Kasumi-1 (cell line): ENCODE measurements at places on chromosomes 16 and 17.
A peak's percentile ranks its signal among the peaks of the same experiment; 100 is the strongest.

DNA sequence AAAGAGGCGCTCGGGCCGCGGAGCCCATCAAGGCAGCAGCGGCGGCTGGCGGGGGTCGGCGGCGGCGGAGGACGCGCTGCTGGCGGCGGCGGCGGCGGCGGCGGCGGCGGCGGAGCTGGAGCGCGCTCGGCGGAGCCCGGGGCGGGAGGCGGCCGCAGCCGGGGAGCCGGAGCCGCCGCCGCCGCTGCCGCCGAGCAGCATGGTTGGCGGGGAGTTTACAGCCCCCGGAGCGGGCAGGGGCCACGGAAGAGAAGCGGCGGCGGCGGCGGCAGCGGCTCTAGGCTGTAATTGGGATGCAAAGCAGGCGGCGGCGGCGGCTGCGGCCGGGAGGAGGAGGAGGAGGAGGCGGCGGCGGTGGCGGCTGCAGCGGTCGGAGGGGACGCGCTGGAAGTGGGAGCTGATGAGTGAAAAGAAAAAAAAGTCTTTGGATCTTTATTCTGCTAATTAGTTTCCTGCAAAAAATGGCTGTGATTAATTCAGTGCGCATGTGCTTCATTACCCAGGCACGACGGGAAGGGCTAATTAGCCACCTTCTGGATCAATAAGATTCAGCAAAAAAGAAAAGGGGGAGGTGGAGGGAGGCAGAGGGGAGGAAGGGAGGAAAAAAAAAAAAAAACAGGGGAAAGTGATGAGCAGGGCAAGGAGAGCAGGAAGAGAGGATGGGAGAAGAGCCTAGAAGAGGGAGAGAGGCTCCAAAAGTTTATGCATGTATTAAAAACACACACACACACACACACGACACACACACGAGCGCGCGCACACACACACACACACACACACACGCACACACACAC, 10.9 kb upstream of the ZFHX3 start:
- no peak for DNase-seq

DNA sequence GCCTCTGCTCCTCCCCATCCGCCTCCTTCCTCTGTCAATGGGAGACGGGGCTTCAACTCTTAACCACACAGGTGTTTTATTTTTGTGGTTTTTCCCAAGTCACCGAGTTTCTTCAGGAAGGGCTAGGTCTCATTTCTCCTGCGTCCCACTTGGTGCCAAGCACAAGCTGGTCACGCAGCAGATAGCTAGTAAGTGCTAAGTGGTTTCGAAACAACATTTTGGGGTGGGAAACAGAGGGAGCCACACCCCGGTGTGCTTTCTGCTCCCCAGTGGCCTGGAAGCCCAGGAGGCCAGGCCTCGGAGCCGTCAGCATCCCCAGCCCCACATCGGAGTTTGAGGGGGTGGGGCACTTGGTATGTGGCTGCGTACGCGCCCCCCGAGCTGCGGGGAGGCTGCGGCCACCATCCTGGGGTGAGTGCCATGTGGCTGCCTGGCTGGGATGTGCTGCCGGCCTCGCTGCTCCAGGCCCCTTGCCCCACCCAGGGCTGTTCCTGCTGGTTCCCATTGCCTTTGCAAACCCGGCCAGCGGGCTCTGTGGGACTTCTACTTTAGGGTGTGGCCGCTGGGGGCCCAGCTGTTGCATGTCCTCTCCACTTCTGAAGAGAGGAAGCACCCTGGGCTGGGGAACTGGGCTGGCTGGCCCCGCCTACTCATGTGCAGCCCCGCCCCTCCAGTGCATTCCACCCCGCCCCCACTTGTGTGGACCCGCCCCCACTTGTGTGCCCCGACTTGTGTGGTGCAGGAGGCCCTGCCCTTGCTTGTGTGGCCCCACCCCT, 55.6 kb downstream of the BAIAP2 start:
- DNase-seq = peak; percentile 55

GRCh38 chr17:38421171-38421841, 7.0 kb upstream of the ARHGAP23 start:
- DNase-seq = no peak

- DNase-seq = no peak
Observed at GRCh38 chr16:24367186-24367710, 111.1 kb downstream of the CACNG3 start.

GRCh38 chr17:42422412-42422957, 571 bp downstream of the CAVIN1 start:
- DNase-seq = no peak

DNA sequence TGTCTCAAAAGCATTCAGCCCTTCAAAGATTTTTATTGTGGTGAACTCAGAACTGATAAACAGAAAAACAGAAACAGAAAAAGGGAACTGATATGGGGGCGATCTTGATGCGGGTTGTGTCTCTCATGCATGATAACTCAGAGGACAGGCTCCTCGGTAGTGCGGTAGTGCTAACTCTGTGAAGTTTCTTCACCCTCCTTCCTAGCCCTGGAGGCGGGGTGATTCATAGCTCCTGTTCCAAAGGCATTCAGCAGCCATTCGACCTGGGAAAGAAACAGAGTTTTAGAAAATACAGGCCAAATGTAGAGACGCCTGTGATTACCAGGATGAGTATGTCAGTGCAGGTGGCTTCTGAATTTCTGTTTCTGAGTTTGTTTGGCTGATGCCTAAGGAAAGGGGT, 5.5 kb upstream of the MAF start:
- no peak for DNase-seq

- no peak for DNase-seq
Observed at GRCh38 chr16:81040842-81041241, 5.2 kb downstream of the ATMIN start.

DNA sequence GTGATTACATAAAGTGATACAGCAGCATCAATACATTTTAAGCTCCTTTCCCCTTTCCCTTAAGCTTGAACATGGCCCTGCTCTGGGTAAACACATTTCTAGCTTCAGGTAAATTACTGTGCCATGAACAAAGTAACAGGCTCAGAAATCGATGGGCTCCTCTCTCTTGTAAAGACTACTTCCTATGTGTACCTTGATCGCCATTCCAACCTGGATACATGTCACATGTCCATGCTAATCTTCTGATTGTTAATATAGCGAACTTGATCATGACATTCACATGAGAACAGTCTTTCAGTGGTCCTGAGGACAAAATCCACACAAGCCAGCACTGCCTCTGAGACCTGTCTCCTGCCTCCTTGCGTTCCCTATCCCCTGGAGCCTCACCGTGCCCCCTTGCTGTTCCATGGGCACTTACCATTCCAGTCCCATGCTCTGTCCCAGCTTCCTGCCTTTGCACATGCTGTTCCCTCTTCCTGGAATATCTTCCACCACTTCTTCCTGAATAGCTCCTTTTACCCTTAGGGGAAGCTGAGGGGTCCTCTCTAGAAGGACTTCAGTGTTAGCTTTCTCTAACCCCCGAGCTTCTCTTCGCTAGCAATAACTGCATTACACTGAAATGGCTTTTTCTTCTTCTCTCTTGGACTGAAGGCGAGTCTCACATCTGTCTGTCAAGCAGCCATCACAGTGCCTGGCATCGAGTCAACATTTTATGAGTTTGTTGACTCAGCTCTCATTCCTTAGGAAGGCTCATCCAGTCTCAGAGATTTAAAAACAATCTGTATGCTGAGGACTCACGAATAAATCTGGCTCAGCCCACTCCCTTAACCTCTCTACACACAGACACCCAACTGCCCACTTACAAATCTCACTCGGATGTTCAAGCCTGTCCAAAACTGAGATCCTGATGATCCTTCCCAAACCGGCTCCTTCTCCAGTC, 93.3 kb downstream of the ASIC2 start:
- no peak for DNase-seq

GRCh38 chr17:33973491-33973890, 281.6 kb upstream of the CCL2 start:
- DNase-seq = no peak

GRCh38 chr17:21288571-21289017, 4.1 kb downstream of the MAP2K3 start:
- no peak for DNase-seq

- no peak for DNase-seq
Observed at GRCh38 chr17:27385626-27386025, 70.6 kb upstream of the KSR1 start.

- no peak for DNase-seq
Observed at GRCh38 chr17:17258998-17259397, 22.0 kb upstream of the FLCN start.

- no peak for DNase-seq
Observed at GRCh38 chr17:69761011-69761410, 314.0 kb upstream of the KCNJ16 start.

DNA sequence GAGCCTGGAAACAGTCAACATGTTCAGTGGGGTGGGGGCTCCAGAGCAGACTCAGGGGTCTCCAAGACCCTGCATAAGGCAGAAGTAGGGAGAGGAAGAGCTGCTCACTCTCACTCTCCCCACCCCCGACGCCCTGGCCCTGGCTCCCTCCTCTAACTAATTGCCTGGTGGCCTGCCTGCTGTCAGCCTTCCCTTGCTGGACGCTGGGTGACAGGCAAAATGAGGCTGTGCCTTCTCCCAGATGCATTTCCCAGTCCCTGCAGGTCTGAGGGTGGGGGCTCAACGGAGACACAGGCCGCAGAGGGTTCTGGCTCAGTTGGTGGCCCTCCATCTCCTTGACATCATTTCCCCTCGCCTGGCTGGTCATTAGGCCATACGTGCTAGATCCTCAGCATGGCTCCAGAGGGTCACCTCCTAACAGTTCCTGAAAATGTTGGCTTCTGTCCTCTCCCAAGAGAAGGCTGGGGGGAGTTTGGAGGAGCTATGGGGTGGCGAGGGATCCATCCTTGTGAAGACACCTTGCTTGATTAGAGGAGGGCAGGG, 1.4 kb downstream of the FMNL1 start:
- no peak for DNase-seq
